ENCODE measurements at places on chromosomes 3 and 15.

DNA sequence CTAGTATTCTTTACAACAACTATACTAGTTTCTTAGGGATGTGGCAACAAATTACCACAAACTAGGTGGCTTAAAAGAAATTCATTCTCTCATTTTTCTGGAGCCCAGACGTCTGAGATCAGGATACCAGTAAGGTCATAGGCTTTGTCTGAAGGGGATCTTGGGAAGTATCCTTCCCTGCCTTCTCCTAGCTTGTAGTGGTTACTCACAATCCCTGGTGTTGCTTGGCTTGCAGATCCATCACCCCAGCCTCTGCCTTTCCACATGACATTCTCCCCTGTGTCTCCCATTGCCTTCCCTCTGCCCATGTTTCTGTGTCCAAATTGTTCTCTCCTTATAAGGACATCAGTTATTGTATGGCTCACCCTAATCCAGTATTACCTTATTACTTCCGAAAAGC lies 24.3 kb upstream of the CLDN1 start:
- DNase-seq: no peak

DNA sequence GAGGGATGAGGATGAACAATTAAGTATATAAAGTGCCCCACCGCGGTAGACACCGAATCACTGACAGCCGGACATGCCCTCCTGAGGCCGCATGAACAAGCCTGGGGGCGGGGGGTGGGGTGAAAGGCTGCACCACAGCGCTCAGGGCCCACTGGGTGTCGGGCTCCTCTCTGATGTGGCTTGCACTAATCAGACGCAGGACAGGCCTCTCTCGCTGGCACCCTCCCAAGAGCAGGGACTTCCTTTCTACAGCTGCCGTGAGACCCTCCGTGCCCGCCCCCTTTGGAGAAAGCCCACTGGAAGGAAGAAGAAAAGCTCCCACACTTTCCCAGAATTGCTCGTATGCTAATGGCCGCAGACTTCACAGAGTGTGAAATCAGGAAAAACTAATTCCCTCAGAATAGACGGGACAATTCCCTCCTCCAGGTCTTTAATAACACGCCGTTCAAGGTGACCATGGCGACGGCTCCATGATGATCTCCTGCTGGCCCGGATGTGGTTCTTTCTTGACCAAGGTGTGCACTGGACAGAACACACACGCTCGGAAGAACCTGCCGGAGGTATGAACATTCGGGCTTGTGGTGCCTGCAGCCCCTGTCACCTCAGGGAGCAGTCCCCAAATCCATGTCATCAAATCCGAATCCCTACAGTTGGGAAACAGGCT lies 32.0 kb downstream of the IQSEC1 start:
- DNase-seq: no peak

DNA sequence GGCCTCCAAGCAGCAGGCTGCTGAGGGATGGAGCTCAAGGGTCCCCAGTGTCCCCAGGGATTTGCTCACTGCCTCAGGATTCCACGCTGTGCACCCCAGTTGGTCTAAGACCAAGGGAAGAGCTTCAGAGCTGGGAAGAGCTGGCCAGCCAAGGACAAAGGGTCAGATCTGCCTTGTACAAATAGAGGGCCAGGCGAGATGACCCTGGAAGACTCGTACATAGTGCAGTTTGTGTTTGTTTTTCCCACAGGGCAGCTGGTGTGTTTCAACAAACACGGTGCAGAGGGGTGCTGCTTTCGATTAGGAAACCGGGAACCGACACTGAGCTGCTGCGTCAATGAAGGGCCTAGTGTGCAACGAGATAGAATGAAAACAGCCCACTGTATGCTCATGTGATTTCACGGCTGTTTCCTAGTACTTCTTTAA lies 56.1 kb upstream of the TRPM1 start:
- DNase-seq: no peak

- DNase-seq: peak; percentile 6
Measured at GRCh38 chr3:7876741-7877297, 624.8 kb upstream of the LMCD1 start.

DNA sequence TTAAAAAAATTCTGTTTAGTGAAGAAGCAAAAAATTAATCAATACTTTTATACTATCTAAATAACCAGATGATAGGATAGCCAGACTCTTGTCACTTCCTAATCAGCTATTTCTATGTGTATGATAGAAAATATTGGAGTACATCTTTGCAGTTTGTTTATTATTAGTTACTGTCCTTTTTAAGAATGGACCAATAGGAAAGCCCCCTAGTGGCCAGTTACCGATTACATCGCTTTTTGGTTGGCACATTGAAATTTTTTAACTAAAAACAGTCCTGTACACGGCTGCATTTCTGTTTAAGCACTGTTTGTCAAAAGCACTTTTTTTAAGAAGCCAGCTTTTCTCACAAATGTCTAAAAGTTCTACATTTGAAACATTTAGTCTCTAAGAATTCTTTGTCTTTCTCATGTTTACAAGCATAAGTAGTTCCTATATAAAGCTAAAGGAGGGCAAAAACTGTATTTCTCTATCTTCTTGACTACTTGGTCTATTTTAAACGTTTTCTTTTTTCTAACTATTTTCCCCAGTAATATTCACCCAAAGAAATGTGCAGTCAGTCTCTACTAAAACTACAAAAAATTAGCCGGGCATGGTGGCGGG lies 253.2 kb upstream of the LRTM1 start:
- DNase-seq: no peak

DNA sequence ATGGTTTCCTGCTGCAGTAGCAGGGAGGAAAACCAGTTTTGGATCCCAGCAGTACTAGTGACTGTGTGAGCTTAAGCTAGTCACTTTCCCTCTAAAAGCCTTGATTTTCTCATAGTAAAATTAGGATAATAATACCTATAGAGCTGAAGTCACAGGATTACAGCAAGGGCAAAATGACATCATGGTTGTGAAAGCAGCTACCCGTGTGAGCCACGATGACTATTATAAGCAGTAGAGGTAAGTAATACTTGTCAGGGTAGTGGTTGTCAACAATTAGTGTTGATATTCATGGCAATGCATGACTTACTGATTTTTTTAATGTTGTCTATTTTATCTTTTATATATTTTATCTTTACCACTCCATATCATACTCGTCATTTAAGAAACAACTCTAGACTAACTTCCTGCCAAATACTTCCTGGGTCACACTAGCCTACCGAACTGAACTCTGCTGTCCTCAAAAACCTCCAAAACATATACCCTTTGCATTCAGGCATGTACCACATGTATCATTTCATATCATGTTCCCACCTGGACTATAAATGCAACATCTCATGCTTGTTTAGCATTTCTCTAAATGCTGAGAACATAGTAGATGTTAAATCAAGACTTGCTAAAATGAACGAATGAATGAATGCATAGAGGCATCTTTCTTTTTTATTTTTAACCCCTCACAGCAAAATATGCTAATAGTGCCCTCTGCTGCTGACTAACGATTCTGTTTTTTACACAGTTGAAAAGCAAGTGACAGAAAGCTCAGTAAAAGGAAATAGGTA lies 172.6 kb downstream of the P3H2 start:
- no peak for DNase-seq
